ENCODE measurements at places on chromosomes 12 and 14.

- no peaks in the 10 kb centered on the region for H3K36me3 ChIP-seq
- H3K27me3 ChIP-seq = no peaks in the 10 kb centered on the region
- DNase-seq = no peak
- no peak overlapping the region for H3K27ac ChIP-seq
- H3K4me1 ChIP-seq = no peaks in the 10 kb centered on the region
Measured at GRCh38 chr14:97061198-97061597, 264.0 kb downstream of the VRK1 start.

DNA sequence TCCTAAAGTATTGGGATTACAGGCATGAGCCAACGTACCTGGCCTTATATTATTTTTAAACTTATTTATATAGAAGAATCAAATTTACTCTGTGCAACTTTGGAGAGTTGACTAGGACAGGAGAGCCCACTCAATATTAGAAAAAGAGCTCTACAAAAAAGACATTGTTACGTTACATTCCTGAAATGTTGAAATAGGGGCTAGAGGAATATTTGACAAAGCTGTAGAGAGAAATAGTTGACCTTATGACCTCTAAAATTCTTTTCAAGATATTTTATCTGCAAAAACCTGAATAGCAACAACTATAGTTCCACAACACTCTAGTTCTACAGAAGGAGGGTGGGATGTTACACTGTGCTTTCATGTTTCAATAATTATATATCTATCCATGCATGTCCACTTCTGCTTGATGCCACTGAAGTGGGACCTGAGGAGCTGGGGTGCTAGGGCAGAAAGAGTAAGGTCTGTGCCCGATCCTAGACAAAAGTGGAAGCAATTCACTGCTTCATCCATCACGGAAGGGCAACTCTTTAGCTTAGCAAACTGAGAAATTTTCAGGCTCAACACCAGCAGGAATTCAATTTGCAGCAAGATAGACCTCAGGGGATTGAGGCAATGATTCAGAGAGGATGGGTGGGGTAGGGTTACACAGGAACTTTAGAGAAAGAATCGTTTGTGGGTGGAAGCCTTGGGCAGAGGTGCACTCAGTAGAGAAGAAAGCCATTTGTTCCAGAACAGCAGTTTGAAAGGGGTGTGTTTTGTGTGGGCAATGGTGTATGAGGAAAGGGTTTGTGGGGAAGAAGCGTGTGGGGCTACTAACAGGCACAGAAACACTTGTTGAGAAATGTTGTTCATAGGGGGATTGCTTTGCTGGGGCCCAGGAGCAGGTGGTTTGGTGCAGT lies 16.0 kb upstream of the RNASE10 start:
- H3K27me3 ChIP-seq = no peaks in the 10 kb centered on the region
- H3K27ac ChIP-seq = peak overlapping the region; percentile 81
- peaks cover 4% of the 10 kb centered on the region for H3K36me3 ChIP-seq
- peak; percentile 42 for DNase-seq

DNA sequence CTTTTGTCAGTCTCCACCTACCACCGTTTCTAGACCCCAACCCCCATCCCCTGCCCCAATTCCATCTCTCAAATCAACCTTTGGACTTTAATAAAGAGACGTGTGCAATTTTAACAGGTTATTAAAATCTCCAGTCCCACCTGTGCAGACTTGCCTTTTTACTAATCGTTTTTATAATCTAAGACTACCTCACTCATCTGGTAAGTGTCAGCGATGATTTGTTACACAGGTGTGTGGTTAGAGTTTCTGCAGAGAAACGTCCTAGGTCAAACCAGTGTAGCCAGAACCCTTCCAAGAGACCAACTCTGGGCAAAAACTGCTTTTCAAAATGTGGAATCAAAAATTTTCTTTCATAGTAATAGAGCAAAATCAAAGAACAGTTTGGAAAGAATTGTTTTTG lies 60.4 kb upstream of the PELI2 start:
- DNase-seq = no peak
- H3K36me3 ChIP-seq = no peaks in the 10 kb centered on the region
- peaks cover 14% of the 10 kb centered on the region for H3K27me3 ChIP-seq
- H3K27ac ChIP-seq = no peak overlapping the region

GRCh38 chr14:54535646-54536045 lies 25.9 kb downstream of the CGRRF1 start:
- H3K27ac ChIP-seq = no peak overlapping the region
- peaks cover 3% of the 10 kb centered on the region for H3K36me3 ChIP-seq
- H3K4me1 ChIP-seq = peaks cover 3% of the 10 kb centered on the region
- H3K4me3 ChIP-seq = no peak overlapping the region
- no peaks in the 10 kb centered on the region for H3K27me3 ChIP-seq

GRCh38 chr12:121117226-121117777 lies 15.4 kb upstream of the P2RX7 start:
- H3K4me3 ChIP-seq = no peak overlapping the region
- no peaks in the 10 kb centered on the region for H3K36me3 ChIP-seq
- no peak overlapping the region for H3K27ac ChIP-seq
- H3K4me1 ChIP-seq = peaks cover 19% of the 10 kb centered on the region

GRCh38 chr12:54230555-54230954 lies 41.8 kb upstream of the SMUG1 start:
- H3K27ac ChIP-seq = no peak overlapping the region
- DNase-seq = no peak
- peaks cover 17% of the 10 kb centered on the region for H3K36me3 ChIP-seq
- no peak overlapping the region for H3K4me3 ChIP-seq
- H3K4me1 ChIP-seq = peaks cover 9% of the 10 kb centered on the region

- DNase-seq = peak; percentile 52
- no peaks in the 10 kb centered on the region for H3K27me3 ChIP-seq
- peak overlapping the region; percentile 97 for H3K4me3 ChIP-seq
- peaks cover 48% of the 10 kb centered on the region for H3K36me3 ChIP-seq
- peaks cover 78% of the 10 kb centered on the region for H3K4me1 ChIP-seq
Measured at GRCh38 chr14:92652413-92653151, 95.8 kb downstream of the LGMN start.

GRCh38 chr14:44995196-44995595 lies 33.2 kb downstream of the TOGARAM1 start:
- H3K36me3 ChIP-seq = peaks cover 9% of the 10 kb centered on the region
- H3K27ac ChIP-seq = no peak overlapping the region
- H3K27me3 ChIP-seq = no peaks in the 10 kb centered on the region
- DNase-seq = no peak
- H3K4me3 ChIP-seq = no peak overlapping the region

DNA sequence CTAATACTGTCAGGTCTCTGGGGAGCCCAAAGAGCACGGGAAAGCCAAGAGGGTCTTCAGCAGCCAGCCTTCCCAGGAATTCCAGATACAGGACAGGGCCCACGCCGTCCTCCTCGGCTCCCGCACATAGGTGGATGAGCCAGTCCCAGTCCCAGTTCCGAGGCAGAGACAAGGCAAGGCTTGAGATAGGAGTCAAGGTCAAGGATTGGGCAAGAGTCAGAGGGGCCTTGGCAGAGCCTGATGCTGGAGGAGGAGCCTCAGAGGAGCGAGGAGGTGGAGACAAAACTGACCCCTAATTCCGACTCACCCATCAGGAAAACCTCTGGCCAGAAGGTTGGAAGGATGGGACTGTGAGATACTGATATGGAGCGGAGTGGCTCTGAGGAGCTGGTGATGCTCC lies 21.0 kb downstream of the KRT80 start:
- peaks cover 6% of the 10 kb centered on the region for H3K4me1 ChIP-seq
- no peak overlapping the region for H3K27ac ChIP-seq
- H3K27me3 ChIP-seq = peaks cover 37% of the 10 kb centered on the region

- no peak overlapping the region for H3K27ac ChIP-seq
- peaks cover 34% of the 10 kb centered on the region for H3K36me3 ChIP-seq
- no peak overlapping the region for H3K4me3 ChIP-seq
- H3K27me3 ChIP-seq = no peaks in the 10 kb centered on the region
- no peaks in the 10 kb centered on the region for H3K4me1 ChIP-seq
- no peak for DNase-seq
Measured at GRCh38 chr14:90042496-90043252, 19.1 kb upstream of the KCNK13 start.

DNA sequence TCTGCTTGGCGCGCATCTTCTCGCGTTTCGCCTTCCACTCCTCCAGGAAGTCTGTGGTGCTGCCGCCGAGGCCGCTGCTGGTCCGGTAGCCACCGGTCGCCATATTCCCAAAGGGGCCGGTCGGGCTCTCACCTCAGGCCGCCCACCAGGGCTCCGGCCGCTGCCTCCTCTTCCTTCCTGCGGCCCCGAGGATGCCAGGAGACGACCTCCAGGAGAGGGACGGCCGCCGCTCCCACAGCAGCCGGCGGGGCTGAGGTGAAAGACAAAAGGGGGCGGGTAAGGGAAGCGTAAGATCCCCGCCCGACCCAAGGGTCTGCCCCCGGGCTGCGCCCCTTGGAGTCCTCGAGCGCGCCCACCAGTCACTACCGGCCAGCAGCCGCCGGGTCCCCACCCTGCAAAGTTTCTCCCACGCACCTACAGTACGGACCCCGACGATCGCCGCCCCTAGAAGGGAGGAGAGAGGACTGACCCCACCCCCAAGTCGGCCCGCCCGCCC lies 574 bp downstream of the PAWR start:
- H3K4me1 ChIP-seq = peaks cover 16% of the 10 kb centered on the region
- no peak for DNase-seq
- H3K36me3 ChIP-seq = no peaks in the 10 kb centered on the region
- no peak overlapping the region for H3K27ac ChIP-seq
- H3K27me3 ChIP-seq = peaks cover 51% of the 10 kb centered on the region
- peak overlapping the region; percentile 74 for H3K4me3 ChIP-seq

GRCh38 chr12:13205809-13206559 lies 9.5 kb downstream of the EMP1 start:
- peak; percentile 31 for DNase-seq
- no peaks in the 10 kb centered on the region for H3K36me3 ChIP-seq
- peaks cover 63% of the 10 kb centered on the region for H3K27me3 ChIP-seq

- H3K36me3 ChIP-seq = no peaks in the 10 kb centered on the region
- H3K4me3 ChIP-seq = no peak overlapping the region
- no peak for DNase-seq
- peak overlapping the region; percentile 0 for H3K27ac ChIP-seq
- H3K4me1 ChIP-seq = peaks cover 52% of the 10 kb centered on the region
Measured at GRCh38 chr14:64763085-64763782, 59.0 kb downstream of the PLEKHG3 start.

DNA sequence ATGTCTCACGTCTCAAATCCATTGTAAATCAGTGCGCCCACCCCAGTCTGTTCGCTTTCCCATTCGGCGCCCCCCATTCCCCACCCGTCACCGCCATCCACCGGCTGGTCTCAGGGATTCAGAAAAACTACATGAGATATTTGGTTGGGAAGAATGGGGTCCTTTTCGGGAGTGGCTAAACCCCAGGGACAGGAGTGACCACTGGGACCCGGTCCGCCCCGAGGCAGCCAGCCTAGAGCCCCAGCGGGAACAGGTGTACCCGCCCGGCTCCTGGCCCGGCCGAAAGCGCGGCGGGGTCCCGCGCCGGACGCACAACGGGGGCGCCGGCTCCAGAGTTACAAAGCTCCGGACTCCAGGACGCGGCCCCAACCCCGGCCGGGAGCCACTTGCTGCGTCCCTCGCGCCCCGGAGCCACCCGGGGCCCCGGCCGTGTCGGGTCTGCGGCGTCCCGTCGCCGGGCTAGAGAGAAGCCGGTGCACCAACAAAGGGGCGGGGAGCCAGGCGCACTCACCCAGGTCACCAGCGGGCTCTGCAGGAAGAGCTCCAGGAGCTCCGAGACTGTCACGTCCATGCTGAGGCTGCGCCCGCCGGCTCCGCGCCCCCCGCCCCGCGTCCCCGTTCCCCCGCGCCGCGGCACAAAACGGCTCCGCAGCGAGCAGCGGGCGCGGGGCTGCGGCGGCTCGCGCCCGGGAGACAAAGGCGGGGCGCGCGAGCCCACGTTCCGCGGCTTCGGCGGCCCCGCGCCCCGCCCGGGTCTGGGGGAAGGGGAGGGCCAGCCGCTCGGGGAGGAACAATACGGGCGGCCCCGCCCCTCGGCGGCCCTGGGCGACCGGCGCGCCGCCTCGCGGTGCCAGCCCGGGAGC lies at the start of gene CCDC88C:
Gene CCDC88C, minus strand, starts transcription at position 701 of the 863 bp plus-strand sequence. Its CDS starts 130 bp downstream, at position 571.
- peak; percentile 80 for DNase-seq
- H3K4me3 ChIP-seq = peak within 1 kb of the TSS; percentile 94
- peaks cover 41% of the 10 kb centered on the region for H3K36me3 ChIP-seq
- H3K27ac ChIP-seq = peak within 1 kb of the TSS; percentile 99

DNA sequence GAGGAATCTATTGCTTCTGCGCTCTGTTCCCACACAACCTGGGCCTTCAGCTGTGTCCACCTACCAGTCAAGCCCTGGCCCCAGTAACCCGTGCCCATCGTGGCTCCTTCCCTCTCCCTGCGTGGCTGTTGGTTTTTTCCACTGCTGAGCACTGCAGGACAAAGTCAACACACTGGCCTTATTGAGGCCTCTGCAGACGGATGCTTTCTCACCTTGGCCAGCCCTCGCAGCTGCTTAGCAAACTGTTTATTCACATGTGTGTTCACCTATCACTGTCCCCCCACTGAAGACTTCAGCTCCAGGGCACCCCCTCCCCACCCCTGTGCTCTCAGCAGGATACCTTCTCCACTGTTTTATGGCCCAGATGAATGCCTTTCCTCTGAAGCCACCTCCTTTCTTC lies 12.8 kb upstream of the GPX2 start:
- H3K27me3 ChIP-seq = no peaks in the 10 kb centered on the region
- peaks cover 3% of the 10 kb centered on the region for H3K4me1 ChIP-seq
- no peak for DNase-seq

DNA sequence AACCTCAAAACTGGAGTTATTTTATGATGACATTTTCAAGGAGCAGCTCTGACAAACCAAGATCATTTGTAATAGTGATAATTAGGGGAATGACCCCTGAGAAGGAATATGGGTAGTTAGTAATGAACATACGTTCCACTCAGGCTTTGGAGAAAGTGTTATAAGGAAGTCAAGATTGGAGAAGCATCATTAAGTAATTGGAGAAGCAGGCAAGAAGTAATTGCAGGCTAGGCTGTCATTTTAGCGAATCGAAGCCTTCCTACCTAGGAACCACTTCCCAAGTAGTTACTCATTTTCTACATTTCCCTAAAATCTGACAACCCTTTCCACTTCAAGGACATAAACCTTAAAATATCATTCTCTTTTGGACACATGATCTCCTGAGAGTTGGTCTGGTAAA lies 1.2 kb downstream of the EDDM3B start:
- no peaks in the 10 kb centered on the region for H3K4me1 ChIP-seq
- H3K27ac ChIP-seq = no peak overlapping the region
- no peak for DNase-seq
- H3K4me3 ChIP-seq = no peak overlapping the region
- H3K36me3 ChIP-seq = no peaks in the 10 kb centered on the region

DNA sequence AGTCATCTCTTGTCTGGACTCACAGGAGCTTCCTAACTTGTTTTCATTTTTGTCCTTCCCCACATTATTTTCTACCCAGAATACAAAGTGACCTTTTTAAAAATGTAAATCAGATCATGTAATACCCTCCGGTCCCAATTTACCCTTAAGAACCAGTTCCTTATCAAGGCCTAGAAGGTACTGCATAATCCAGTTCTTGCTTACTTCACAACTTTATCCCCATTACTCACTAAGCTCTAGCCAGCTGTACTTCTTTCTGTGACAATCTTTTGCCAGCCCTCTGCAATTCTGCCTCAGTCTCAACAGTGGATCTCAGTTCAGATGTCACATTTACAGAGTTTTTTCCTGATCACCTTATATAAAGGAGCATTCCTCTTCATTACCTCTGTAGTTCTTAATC lies 11.6 kb downstream of the RAP1B start:
- no peaks in the 10 kb centered on the region for H3K27me3 ChIP-seq
- H3K4me1 ChIP-seq = peaks cover 71% of the 10 kb centered on the region
- H3K36me3 ChIP-seq = peaks cover 68% of the 10 kb centered on the region
- DNase-seq = no peak
- no peak overlapping the region for H3K27ac ChIP-seq

Measured in activated naive CD4-positive, alpha-beta T cell treated with anti-CD3 and anti-CD28 coated beads, Interleukin-2, amount 10 ng/mL, durations not matched to agents 7 days and 5 days (primary cell).